ENCODE measurements at places on chromosomes 6 and 20.

- DNase-seq = no peak
Measured at GRCh38 chr20:757506-757905, 10.8 kb downstream of the SLC52A3 start.

- no peak for DNase-seq
Measured at GRCh38 chr6:51554029-51554428, 533.4 kb downstream of the PKHD1 start.

DNA sequence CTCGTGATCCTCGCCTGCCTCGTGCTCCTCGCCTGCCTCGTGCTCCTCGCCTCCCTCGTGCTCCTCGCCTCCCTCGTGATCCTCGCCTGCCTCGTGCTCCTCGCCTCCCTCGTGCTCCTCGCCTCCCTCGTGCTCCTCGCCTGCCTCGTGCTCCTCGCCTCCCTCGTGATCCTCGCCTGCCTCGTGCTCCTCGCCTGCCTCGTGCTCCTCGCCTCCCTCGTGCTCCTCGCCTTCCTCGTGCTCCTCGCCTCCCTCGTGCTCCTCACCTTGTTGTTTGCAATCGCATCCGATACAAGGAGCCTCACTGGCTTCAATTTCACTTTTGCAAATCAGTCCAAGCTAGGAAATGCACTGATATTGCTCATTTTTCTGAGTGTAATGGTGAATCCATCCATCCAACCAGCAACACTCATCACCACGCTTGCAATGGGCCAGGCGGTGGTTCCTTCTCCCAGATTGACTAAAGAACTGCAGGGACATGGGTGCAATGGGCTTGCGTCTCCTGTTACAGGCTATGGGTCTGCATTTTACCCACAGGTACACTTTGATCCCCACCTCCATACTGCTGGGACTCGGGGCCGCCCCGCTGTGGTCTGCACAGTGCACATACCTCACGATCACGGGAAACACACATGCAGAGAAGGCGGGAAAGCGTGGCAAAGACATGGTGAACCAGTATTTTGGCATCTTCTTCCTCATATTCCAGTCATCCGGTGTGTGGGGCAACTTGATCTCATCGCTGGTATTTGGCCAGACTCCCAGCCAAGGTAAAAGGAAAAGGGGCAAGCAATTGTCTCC is 4.6 kb downstream of the UNC93A start:
- DNase-seq = no peak

GRCh38 chr6:46985943-46986342 is 56.2 kb downstream of the ADGRF1 start:
- DNase-seq = no peak

Measured in coronary artery (tissue), 2 donors.